ENCODE measurements at places on chromosomes 16 and 17.

DNA sequence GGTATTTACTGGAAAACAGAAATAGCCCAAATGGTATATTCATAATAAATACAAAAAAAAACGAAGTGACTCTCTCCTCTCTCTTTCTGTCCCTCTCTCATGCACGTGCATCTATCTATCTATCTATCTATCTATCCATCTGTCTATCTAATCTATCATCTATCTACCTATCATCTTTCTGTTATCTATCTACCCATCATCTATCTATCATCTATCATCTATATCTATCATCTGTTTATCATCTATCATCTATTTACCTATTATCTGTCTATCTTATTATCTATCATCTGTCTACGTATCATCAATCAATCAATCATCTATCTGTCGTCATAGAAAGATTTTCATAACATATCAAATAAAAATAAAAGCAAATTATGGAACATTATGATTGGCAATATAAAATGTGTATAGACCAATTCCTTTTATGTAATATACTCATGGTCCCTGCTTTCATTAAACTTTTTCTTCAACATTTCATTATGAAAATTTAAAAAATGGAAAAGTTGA is 126.7 kb upstream of the CACNG3 start:
- DNase-seq, result no peak

- no peak for DNase-seq
Observed at GRCh38 chr16:31920373-31920772, 46.8 kb downstream of the ZNF267 start.

DNA sequence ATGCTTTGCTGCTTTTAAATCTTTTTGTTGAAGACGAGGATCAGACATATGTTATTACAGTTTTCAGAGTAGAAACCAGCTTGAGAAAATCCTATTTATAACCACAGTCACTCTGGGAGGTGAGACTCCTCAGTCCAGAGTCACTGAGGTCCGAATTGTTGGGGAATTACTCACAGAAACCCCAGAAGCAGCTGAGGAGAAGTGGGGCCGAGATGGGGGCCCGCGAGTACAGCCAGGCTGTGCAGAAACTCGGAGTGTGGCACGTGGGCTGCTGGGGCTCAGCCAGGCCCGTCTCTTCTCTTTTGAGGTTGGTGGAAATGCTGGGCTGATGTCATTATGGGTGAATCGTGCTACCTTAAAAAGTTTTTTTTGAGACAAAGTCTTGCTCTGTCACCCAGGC is 14.4 kb upstream of the GNG13 start:
- DNase-seq, result no peak

GRCh38 chr17:75024686-75025397 is 12.4 kb downstream of the MRPL58 start:
- DNase-seq, result no peak

DNA sequence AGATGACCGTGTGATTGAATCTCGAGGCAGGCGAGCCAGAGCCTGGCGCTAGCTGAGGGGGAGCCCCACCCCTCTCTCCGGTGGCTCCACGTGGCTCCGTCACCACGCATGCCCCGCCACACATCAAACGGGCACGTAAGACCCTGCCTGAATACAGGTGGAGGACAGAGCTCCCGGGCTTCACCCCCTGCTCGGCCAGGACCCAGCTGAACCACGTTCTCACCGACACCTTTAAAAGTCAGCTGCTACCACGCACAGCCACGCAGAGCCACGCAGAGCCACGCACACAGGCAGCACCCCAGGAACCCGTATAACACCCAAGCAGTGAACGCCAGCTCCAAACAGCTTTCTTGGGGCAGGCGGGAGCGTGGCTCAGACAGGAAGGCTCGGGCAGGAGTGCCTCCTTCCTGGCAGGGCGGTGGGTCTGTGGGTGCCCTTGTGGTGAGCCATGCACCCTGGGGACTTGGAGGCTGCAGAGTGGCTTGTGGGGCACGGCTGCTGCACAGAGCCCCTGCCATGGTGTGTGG is 4.4 kb downstream of the TMEM204 start:
- no peak for DNase-seq

GRCh38 chr17:47961406-47961805 is 3.7 kb upstream of the PRR15L start:
- DNase-seq, result no peak

- DNase-seq, result no peak
Observed at GRCh38 chr16:13808102-13808501, 111.9 kb upstream of the ERCC4 start.
